ENCODE measurements at places on chromosomes 12 and 14. TPM values are rescaled to one million over a fixed set of nuclear protein-coding genes. Genes with fewer than 3 reads are reported as not detected.

The RHOJ gene
- not detected for total RNA-seq

The VDR gene
- total RNA-seq: not detected

The CHURC1 gene
- 40.6 TPM for total RNA-seq

The KLHL33 gene
- total RNA-seq: 0.15 TPM

The KNTC1 gene
- total RNA-seq: 34.0 TPM

The HOXC11 gene
- not detected for total RNA-seq

The STAC3 gene
- total RNA-seq: 12.1 TPM

The CSAD gene
- 34.5 TPM for total RNA-seq

The TSPAN19 gene
- total RNA-seq: 2.9 TPM

The MAP3K9 gene
- total RNA-seq: 20.0 TPM

The ESR2 gene
- total RNA-seq: 0.66 TPM

The CYP46A1 gene
- 2.1 TPM for total RNA-seq

The NPAS3 gene
- total RNA-seq: 2.4 TPM

The GSKIP gene
- total RNA-seq: 24.8 TPM

The MMP19 gene
- not detected for total RNA-seq

The ADCY6 gene
- 17.4 TPM for total RNA-seq

All from glutamatergic neuron (in vitro differentiated cells).